Left renal pelvis (tissue), 4 donors: ENCODE measurements at places on chromosomes 6 and 20. TPM values are rescaled to one million over a fixed set of nuclear protein-coding genes. Genes with fewer than 3 reads are reported as not detected.

DNA sequence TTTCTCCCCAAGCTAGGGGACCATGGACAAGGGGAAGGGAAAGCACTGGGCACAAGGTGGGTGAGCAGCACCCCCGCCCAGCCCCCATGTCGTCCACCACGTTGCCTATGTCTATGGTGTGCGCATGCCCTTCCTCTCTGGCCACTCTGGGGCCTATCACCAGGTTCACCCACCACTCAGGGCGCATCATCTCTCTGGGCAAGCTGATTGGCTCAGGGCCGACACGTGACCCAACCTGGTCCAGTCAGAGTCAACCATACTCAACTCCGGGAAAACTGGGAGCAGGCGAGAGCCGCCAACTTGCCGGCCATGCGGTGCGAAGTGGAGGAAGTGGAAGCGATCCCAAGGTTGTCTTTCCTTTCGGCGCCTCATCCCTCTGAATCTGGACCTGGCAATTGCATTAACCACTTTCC is 25.9 kb downstream of the ACSS1 start:
- no peak for DNase-seq

- no peak for DNase-seq
These were observed 301.2 kb downstream of the SMOC2 start for GRCh38 chr6:168741942-168742782.

- no peak for DNase-seq
These were observed 790.1 kb upstream of the SLC35B3 start for GRCh38 chr6:9225441-9225871.

- DNase-seq = no peak
These were observed 4.6 kb upstream of the NKX2-2 start for GRCh38 chr20:21518292-21518991.

DNA sequence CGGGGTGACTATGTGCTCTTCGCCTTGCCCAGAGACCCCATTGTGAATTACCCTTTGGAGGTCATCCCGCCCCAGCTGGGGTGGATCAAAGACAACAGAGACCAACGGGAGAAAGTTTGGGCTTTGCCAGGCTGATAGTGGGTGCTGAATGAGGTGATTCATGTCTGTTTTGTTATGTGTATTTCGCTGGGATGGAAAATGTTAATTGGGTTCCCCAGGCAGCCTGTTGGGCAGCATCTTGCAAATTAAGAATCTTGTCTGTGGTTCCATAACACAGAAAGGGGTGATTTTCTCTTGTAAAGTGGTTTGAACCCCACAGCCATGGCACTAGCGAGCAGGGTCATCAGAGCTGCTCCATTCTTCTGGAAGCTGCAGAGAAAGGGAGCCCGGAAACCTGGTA is 63.1 kb upstream of the UNC93A start:
- no peak for DNase-seq

DNA sequence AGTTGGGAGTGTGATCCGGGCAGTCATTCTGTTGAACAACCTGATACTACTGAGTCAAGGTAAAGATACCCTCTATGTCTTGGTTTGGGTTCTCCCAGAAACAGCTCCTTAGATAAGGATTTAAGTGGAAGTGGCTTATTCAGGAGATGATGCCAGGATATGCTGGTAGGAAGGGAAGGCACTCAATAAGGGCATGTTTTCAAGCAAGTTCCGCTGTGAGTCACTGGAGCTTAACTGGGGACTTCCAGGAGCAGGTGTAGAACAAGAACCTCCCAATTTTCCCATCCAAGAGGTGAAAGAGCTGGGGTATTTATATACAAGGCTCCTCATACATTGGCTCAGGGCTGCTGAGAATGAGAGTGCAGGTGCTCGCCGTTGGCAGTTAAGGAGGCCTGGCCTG is 218.6 kb downstream of the AKAP7 start:
- no peak for DNase-seq

DNA sequence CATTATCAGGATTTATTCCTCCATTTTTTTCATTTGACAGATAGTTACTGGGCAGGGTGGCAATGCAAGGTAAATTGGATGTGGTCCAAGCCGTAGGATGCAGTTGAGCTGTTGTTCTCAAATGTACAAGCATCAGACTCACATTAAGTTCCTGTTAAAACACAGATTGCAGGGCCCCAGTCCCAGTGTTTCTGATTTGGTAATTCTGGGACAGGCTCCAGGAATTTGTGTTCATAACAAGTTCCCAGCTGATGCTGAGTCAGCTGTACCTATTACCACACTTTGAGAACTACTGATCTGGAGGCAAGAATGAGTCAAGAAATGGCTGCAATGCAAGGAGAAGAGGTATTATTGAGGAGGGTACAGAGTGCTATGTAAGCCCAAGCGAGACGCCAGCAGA is 11.7 kb downstream of the TMEM244 start:
- DNase-seq = no peak

GRCh38 chr20:53918949-53919361 is 151.4 kb downstream of the BCAS1 start:
- no peak for DNase-seq

DNA sequence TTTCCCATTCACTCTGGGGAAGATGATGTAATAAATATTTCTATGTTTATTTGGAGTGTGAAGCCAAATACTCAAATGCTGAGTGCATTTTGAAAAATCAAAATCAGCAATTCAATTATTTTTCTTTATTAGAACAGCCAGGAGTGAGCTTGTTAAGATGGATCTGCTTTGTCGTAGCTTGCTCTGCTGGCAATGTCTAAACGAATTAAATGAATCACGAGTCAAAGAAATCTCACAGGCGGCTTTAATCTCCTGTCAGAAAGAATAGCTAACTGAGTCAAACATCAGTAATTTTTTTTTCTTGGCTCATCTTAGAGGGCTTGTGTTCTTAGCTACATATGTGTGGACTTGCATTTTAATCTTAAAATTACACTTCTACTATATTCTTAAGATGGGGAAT is 100.2 kb upstream of the HMGN3 start:
- no peak for DNase-seq

DNA sequence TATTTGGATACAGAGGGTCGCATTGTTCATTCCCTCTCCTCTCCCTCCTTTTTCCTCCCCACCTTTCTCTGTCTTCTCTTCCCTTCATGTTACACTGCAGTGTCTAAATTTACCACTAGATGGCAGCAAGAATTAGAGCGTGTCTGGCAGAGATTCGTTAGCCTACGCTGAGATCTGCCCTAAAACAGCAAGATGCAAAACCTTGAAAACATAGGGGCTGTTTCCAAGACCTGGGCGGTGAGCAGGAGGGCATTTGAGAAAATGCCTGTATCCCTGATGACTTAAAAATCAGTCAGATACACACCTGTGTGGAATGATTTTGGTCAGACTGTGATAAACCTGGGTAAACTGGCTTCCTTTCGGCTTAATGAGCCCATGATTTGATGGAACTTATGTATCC is 101.5 kb upstream of the ISM1 start:
- DNase-seq = peak; percentile 44

DNA sequence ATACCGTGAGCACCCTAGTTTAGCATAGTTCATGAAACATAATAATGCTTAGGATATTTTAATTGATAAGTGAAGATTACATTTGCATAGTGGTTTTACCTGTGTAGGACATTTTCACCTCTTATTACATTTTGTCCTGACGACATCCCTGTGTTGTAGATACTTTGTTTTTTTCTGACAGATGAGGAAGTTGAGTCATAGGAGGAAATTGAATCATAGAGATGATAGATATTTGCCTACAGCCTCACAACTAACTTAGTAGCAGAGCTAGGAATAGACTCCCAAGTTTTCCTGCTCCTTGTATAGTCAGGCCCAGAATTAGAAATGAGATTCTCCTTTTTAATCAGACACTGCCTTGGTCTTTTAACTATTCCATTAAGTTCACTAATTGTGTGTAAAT is 100.5 kb upstream of the SUPT3H start:
- DNase-seq = no peak

GRCh38 chr6:150712505-150713252 is 113.0 kb downstream of the PLEKHG1 start:
- no peak for DNase-seq

DNA sequence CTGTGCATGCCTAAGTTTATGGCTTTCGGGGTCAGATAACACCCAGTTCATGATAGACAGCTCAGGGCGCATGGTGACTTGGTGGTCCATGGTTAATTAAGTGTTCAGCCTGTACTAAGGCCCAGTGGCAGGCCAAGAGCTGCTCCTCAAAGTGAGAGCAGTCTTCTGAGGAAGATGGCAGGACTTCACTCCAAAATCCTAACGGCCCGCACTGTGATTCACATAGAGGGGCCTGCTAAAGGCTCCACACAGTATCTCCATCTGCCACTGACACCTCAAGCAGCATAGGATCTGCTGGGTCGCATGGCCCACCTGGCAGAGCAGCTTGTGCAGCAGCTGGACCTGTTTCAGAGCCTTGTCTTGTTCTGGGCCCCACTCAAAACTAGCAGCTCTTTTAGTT is 10.6 kb upstream of the CST7 start:
- no peak for DNase-seq

GRCh38 chr20:10465135-10465534 is 30.0 kb downstream of the SLX4IP start:
- no peak for DNase-seq

DNA sequence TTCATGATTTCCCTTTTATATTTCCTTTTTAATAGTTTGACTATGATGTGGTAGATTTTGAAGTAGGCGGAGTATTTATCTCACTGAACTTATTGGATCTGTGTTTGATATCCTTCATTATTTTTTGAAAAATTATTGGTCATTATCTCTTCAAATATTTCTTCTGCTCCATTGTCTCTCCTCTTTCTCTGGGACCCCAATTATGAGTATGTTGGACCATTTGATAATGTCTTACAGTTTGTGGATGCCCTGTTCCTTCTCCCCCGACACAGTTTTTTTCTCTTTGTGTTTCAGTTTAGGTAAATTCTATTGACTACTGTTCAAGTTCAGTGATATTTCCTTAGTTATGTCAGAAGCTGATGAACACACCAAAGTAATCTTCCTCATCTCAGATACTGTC is 49.4 kb upstream of the COL10A1 start:
- DNase-seq = no peak

- DNase-seq = no peak
These were observed 8.5 kb downstream of the QRSL1 start for GRCh38 chr6:106637717-106638341.

DNA sequence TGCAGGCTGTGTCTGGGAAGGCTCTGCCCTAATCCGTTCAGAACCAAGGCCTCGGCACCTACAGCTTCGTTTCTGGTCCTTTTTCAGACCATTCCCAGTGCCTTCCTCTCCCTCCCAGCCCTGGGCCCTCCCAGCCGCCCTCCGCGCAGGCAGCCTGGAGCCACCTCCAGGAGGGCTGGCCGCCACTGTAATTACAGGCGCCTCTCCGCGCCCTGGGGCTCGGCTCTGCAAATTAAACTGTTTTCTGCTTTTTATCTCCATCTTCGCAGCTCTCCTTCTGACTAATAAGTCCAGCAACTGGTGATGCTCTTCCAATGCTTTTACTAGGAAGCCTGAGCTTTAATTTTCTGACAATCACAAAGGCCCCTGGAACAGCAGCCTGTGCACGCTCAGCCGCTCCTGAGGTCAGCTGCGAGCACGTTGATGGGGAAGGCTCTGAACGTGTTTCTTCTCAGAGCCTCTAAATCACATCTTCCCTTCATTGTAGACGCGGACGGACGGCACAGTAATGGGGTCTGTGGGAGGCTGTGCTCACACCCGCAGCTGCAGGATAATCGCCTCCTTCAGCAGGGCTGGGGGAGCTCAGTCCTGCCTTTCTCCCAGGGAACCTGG is 194.6 kb downstream of the DLL1 start:
- no peak for DNase-seq

- DNase-seq = no peak
These were observed 549 bp downstream of the ANKRD6 start for GRCh38 chr6:89433252-89434149.

DNA sequence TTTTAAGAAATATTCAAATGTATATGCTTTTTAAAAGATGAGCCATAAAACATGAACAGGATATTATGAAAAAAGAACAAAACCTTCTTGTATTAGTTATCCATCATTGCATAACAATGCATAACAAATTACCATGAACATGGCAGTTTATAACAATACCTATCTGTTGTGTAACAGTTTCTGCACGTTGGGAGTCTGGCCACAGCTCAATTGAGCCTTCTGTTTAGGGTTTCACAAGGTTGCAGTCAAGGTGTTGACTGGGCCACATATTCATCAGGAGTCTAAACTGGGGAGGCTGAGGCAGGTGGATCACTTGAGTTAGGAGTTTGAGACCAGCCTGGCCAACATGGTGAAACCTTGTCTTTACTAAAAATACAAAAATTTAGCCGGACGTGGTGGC is 149.4 kb upstream of the SMLR1 start:
- no peak for DNase-seq

- DNase-seq = no peak
These were observed 125.4 kb upstream of the GPR6 start for GRCh38 chr6:109852713-109853112.

- peak; percentile 96 for DNase-seq
These were observed at the start of gene JARID2 for GRCh38 chr6:15245361-15246216. Gene JARID2 (plus strand): TSS chr6:15246069. CDS start chr6:15246540, 471 bp downstream.

GRCh38 chr6:160141001-160141726 is 19.5 kb downstream of the SLC22A1 start:
- no peak for DNase-seq

- DNase-seq = no peak
These were observed 236.8 kb upstream of the RREB1 start for GRCh38 chr6:6870921-6871320.

- no peak for DNase-seq
These were observed 49.7 kb downstream of the TOP1 start for GRCh38 chr20:41078329-41078728.

- no peak for DNase-seq
These were observed 233.2 kb downstream of the ARHGAP18 start for GRCh38 chr6:129476810-129477209.

DNA sequence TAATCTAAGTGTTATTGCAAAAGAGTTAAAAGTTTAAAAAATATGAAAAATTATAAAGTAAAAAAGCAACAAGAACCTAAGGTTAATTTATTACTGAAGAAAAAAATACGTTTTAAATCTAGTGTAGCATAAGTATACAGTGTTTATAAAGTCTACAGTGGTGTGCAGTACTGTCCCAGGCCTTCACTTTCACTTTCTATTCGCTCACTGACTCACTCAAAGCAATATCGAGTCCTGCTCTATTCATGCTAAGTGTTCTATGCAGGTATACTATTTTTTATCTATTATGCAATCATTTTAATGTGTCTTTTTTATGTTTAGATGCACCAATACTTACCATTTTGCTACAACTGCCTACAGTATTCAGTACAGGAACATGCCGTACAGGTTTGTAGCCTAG is 113.0 kb downstream of the MANEA start:
- no peak for DNase-seq

GRCh38 chr6:169587975-169588374 is 113.9 kb downstream of the WDR27 start:
- no peak for DNase-seq

DNA sequence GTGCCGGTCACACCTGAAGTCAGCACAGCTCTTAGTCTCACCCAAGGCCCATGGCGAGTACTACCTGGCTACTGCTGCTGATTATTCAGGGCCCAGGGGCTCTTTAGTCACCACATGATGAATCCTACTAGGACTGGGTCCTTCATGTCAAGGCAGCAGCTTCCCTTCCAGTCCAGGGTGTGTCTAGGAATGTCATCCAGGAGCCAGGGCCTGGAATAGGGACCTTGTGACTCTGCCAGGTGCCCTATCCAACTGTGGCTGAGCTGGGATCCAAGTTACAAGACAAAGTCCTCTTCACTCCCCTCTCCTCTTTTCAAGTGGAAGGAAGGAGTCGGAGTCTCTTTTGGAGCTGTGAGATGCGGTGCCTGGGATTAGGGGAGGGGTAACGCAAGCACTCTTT is 85.5 kb downstream of the CFAP61 start:
- DNase-seq = no peak

HRH3 gene
- 0.37 TPM for polyA plus RNA-seq

ANKRD6 gene
- 28.0 TPM for polyA plus RNA-seq

SLC17A1 gene
- polyA plus RNA-seq = 28.0 TPM

PROCR gene
- polyA plus RNA-seq = 10.6 TPM

PDYN gene
- 0.20 TPM for polyA plus RNA-seq

TAGAP gene
- polyA plus RNA-seq = 0.45 TPM

GJA10 gene
- not detected for polyA plus RNA-seq

CNBD2 gene
- polyA plus RNA-seq = 0.63 TPM
